ENCODE measurements at places on chromosomes 5 and 9.

GRCh38 chr5:160649304-160649703 lies 202.7 kb downstream of the ATP10B start:
- no peak for DNase-seq

DNA sequence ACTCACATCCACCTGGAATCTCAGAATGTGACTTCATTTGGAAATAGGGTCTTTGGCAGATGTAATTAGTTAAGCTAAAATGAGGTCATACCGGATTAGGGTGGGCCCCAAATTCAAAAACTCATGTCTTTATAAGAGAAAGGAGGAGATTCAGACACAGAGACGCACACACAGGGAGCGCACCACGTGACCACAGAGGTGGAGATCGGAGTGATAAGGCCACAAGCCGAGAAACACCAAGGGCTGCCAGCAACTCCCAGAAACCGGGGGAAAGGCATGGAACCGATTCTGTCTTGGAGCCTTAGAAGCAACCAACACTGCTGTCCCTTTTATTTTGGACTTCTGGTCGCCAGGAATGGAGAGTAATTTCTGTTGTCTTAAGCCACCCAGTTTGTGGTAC lies 31.8 kb upstream of the LMX1B start:
- no peak for DNase-seq

GRCh38 chr9:112760821-112761220 lies 10.3 kb downstream of the SNX30 start:
- DNase-seq = no peak

- no peak for DNase-seq
Measured at GRCh38 chr9:79616013-79616412, 44.2 kb downstream of the TLE4 start.

All from prostate gland (tissue), 2 donors.